Breast epithelium (tissue), 4 donors: ENCODE measurements at places on chromosomes 5 and 9. TPM values are rescaled to one million over a fixed set of nuclear protein-coding genes. Genes with fewer than 3 reads are reported as not detected.

DNA sequence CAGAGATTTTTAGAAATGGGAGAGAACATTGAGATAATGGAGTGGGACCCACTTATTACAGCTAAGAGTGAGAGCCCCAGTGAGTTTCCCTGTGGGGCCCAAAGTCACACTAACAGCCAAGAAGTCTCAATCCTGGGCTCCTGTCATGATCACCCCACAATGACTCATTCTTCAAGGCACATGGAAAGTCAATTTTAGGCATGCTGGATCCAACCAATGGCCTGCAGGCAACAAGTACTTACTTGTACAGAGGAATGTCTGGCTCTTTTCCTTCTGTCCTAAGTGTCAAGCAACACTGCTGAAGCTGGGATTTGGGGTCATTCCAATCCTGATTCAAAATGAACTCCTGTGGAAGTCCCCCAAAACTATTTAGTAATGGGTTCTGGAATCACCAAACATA lies 123.1 kb downstream of the DROSHA start:
- H3K27ac ChIP-seq, result no peak overlapping the region
- no peaks in the 10 kb centered on the region for H3K4me1 ChIP-seq
- H3K36me3 ChIP-seq, result no peaks in the 10 kb centered on the region
- H3K4me3 ChIP-seq, result no peak overlapping the region

Gene CTNND2
- total RNA-seq, result 6.0 TPM

Gene RLN2
- total RNA-seq, result 6.9 TPM

GRCh38 chr9:133677126-133678010 lies 41.2 kb downstream of the DBH start:
- H3K27ac ChIP-seq, result no peak overlapping the region
- H3K27me3 ChIP-seq, result no peaks in the 10 kb centered on the region
- no peaks in the 10 kb centered on the region for H3K4me1 ChIP-seq
- H3K36me3 ChIP-seq, result no peaks in the 10 kb centered on the region

- H3K27me3 ChIP-seq, result no peaks in the 10 kb centered on the region
- H3K36me3 ChIP-seq, result no peaks in the 10 kb centered on the region
- no peak overlapping the region for H3K4me3 ChIP-seq
- DNase-seq, result no peak
- no peaks in the 10 kb centered on the region for H3K4me1 ChIP-seq
These were observed 212.0 kb downstream of the DMRT2 start for GRCh38 chr9:1261879-1262766.

- H3K4me1 ChIP-seq, result no peaks in the 10 kb centered on the region
- no peaks in the 10 kb centered on the region for H3K36me3 ChIP-seq
- DNase-seq, result no peak
- no peaks in the 10 kb centered on the region for H3K27me3 ChIP-seq
- H3K4me3 ChIP-seq, result no peak overlapping the region
These were observed 11.1 kb upstream of the VAV2 start for GRCh38 chr9:134003237-134003636.

DNA sequence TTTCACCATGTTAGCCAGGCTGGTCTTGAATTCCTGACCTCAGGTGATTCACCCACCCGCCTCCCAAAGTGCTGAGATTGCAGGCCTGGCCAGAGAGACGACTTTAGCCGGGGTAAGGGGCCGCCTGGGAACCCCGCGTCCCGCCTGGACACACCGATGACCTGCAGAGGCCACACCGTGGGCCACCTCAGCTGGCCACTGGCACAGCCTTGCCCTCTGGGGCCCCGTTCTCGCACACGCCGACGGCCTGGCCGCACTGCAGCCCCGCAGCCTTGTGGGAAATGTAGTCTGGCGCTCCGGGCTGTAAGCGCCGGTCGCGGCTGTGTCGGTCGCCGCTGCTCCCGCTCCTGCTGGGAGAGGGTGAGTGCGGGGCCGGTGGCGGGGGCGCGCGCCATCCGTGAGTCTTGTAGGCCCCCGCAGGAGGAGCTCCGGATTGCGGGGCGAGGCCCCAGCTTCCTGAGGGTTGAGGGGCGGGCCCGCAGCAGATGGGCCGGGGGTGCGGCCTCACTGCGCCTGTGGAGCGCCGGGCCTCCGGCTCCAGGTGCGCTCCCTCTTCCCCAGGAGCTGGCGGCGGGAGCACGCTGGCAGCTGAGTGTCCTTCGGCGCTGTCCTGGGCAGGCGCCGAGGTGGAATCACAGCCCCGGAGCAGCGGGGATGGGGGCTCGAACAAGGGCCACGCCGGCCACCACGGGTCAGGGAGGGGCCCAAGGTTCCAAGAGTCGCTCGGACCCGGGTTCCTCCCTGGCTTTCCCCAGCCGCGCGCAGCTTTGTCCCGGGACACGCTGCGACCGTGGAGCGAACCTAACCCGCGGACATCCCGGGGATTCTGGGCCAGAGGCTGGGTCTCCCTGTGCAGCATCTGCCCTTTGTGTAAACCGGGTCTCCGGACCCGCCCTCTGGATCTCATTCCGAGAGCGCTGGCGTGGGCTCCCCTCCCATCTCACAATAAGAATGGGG lies at the start of gene ZFP2:
ZFP2 (plus strand) TSS at position 299 of the 957 bp plus-strand sequence. CDS start 35,401 bp downstream, outside the sequence.
- H3K4me1 ChIP-seq, result no peaks in the 10 kb centered on the region
- H3K27me3 ChIP-seq, result no peaks in the 10 kb centered on the region
- DNase-seq, result no peak

DNA sequence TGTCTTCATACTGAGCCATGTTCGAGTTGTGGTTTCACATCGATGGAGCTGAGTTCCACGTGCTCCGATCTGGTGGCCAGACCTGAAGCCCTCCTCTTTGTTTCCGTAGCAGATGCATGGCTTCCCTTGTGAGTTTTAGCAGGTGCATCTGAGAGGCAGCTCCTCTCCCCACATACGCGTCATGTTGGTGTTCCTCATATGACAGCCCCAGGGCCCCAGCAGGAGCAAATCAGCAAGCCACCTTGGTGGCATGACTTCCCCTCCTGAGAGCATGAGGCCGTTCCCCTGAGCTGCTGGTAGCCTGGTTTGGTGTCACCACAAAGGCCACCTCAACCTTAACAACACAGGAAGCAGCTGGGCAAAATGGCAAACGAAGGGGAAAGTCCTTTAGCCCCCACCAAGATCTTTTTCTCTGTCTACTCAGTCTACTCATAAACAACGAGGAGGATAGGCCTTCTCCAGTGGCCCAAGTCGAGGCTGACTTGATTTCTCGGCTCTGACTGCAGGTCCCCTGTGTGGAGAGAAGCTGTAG lies 5.9 kb downstream of the CYFIP2 start:
- no peaks in the 10 kb centered on the region for H3K27me3 ChIP-seq
- no peaks in the 10 kb centered on the region for H3K36me3 ChIP-seq
- no peak overlapping the region for H3K4me3 ChIP-seq
- no peaks in the 10 kb centered on the region for H3K4me1 ChIP-seq
- no peak overlapping the region for H3K27ac ChIP-seq
- peak; percentile 45 for DNase-seq

DNA sequence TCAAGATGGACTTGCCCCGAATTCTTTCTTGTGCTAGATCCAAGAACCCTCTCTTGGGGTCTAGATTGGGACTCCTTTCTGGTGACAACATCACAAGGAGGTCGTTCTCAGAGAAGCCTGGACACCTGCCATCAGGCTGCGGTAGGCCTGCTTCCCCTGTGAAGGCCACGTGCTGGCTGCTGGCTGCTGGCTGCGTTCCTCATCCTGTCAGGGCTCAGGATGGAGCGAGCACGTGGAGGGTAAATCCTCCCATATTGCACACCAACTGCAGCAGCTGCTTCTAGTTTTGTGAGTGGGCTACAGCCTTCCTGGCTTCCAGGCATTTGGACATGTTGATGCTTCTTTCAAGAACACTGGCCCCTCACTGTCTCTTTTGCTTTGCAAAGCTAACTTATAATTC lies 95.6 kb downstream of the HSPA4 start:
- H3K27ac ChIP-seq, result no peak overlapping the region
- DNase-seq, result no peak
- no peaks in the 10 kb centered on the region for H3K4me1 ChIP-seq
- H3K36me3 ChIP-seq, result no peaks in the 10 kb centered on the region
- H3K4me3 ChIP-seq, result no peak overlapping the region
- no peaks in the 10 kb centered on the region for H3K27me3 ChIP-seq
